ENCODE measurements at places on chromosomes 13 and 19. TPM values are rescaled to one million over a fixed set of nuclear protein-coding genes. Genes with fewer than 3 reads are reported as not detected.

- peak overlapping the region; percentile 3 for H3K4me3 ChIP-seq
- no peak overlapping the region for H3K27ac ChIP-seq
These were observed 419.8 kb downstream of the SLITRK6 start for GRCh38 chr13:85379433-85379832.

GRCh38 chr19:41356984-41357739, 3.4 kb upstream of the TGFB1 start:
- H3K27me3 ChIP-seq, result no peaks in the 10 kb centered on the region
- DNase-seq, result no peak
- H3K4me1 ChIP-seq, result peaks cover 35% of the 10 kb centered on the region
- no peaks in the 10 kb centered on the region for H3K36me3 ChIP-seq

Gene MISP3
- total RNA-seq, result 8.7 TPM

DNA sequence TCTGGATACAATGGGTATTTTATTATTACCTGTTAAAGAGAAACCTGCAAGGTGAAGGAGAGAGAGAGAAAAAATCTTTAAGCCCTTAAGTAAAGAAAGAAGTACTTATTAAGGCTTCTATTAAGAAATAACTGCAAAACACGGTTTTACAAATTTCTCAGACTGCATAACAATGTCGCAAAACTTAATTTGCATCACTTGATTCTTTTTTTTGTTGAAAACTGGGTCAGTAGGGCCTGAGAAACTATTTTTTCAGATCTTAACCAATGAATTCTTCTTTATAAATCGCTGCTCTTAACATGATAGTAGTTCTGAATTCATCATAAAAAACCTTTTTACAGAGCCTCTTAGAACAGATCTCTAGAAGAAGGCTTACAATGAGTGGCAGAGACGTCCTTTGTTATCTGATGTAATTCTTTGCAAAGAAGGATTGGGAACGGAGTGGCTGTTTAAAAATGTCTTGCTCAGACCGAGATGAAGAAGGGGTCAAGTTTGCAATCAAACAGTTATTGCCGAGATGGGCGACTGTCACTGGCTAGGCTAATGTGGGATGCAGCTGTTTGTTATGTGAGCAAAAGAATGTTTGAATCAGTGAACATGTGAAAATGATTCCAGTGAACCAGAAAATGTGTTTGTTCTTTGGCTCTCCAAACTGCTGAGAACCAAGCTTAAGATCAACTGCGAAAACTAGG, 76.3 kb downstream of the ZNF536 start:
- H3K4me3 ChIP-seq, result no peak overlapping the region
- H3K36me3 ChIP-seq, result no peaks in the 10 kb centered on the region
- H3K27ac ChIP-seq, result no peak overlapping the region
- H3K27me3 ChIP-seq, result no peaks in the 10 kb centered on the region

- no peaks in the 10 kb centered on the region for H3K36me3 ChIP-seq
- H3K4me1 ChIP-seq, result peaks cover 46% of the 10 kb centered on the region
- DNase-seq, result no peak
- H3K27ac ChIP-seq, result peak overlapping the region; percentile 80
- no peaks in the 10 kb centered on the region for H3K27me3 ChIP-seq
- peak overlapping the region; percentile 79 for H3K4me3 ChIP-seq
These were observed 512 bp downstream of the MED4 start for GRCh38 chr13:48094404-48094780.

GRCh38 chr13:94346261-94347019, 133.0 kb downstream of the DCT start:
- H3K27ac ChIP-seq, result no peak overlapping the region
- no peak overlapping the region for H3K4me3 ChIP-seq
- H3K36me3 ChIP-seq, result no peaks in the 10 kb centered on the region
- DNase-seq, result no peak
- H3K4me1 ChIP-seq, result peaks cover 10% of the 10 kb centered on the region

- no peaks in the 10 kb centered on the region for H3K4me1 ChIP-seq
- no peak overlapping the region for H3K4me3 ChIP-seq
- no peaks in the 10 kb centered on the region for H3K36me3 ChIP-seq
- no peak overlapping the region for H3K27ac ChIP-seq
These were observed 18.0 kb upstream of the RBM26 start for GRCh38 chr13:79423801-79424642.

DNA sequence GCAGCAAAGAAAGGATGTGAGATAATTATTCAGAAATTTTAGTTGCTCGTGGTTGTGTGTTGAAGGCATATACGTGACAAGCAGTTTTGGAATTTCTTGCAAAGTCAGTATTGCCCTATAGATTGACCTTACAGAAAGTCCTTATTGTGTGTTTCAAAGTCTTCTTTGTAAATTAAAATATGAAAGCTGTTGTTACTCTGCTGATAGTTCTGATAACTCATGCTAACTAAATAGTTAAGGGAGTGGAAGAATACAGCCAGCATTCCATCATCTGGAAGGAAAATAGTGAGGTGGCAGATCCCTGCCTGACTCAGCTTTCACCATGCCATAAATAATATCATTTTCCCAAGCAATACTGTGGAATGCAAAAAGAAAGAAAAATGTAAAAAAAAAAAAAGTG, 27.2 kb downstream of the WASF3 start:
- DNase-seq, result no peak
- no peaks in the 10 kb centered on the region for H3K27me3 ChIP-seq
- no peaks in the 10 kb centered on the region for H3K4me1 ChIP-seq
- H3K4me3 ChIP-seq, result no peak overlapping the region
- no peaks in the 10 kb centered on the region for H3K36me3 ChIP-seq

Measured in heart left ventricle (tissue), 16 donors.